GM19239 (cell line): ENCODE measurements at places on chromosomes 1 and 21.

- no peak for DNase-seq
Observed at GRCh38 chr1:239253032-239253431, 133.3 kb upstream of the CHRM3 start.

DNA sequence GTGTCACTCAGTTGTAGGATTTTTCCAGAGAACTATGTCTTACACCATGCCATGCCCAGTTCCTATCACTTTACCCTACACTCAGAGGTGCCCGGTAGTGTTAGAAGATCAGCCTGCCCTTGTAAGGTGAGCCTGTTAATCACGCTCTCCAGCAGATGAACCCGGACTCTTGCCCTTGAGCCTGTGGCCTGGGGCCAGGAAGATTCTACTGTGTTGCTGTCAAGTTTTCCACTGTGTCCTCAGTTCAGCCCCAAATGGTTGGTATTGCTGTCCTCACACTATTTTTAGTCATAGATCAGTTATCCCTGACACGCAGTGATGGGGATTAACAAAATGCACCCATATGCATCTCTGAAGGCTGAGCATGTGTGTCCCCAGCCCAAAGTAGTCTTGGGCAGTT is 105.0 kb upstream of the SPAG17 start:
- DNase-seq: no peak

DNA sequence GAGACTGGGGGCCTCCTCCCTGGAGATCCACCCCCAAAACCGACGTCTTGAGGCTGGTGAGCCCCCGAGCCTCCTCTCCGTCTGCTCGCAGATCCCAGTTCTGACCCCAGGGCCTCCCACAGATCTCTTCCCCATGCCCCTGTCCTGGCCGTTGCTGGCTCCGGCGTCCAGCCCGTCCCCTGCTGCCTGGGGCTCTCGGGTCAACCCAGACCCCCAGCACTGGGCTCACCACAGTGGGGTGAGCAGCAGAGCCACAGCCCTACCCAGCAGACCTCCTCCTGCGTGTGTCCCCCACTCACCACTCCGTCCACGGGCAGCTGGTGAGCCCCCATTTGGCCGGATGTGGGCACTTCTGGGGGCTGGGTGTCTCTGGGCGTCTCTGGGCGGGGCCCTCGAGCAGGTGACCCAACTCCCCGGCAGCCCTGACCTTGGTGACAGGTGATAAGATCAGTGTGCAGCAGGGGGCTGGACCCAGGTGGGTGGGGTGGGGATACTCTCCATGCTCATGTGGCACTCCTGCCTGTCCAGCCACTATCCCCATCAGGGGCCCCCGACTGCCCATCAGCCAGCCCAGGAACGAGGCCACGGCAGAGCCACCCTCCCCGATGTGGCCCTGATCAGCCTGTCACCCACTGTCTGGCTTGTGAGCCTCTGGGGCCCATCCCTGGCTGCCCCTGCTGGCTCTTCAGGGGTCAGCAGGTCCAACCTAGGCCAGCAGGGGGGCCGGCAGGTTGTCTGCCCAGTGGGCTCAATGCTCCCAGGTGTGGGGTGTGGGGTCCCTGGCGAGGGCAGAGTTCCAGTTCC is 709 bp downstream of the TNFRSF14 start:
- peak; percentile 87 for DNase-seq

- DNase-seq: no peak
Observed at GRCh38 chr1:92739669-92740524, 45.0 kb downstream of the EVI5 start.

DNA sequence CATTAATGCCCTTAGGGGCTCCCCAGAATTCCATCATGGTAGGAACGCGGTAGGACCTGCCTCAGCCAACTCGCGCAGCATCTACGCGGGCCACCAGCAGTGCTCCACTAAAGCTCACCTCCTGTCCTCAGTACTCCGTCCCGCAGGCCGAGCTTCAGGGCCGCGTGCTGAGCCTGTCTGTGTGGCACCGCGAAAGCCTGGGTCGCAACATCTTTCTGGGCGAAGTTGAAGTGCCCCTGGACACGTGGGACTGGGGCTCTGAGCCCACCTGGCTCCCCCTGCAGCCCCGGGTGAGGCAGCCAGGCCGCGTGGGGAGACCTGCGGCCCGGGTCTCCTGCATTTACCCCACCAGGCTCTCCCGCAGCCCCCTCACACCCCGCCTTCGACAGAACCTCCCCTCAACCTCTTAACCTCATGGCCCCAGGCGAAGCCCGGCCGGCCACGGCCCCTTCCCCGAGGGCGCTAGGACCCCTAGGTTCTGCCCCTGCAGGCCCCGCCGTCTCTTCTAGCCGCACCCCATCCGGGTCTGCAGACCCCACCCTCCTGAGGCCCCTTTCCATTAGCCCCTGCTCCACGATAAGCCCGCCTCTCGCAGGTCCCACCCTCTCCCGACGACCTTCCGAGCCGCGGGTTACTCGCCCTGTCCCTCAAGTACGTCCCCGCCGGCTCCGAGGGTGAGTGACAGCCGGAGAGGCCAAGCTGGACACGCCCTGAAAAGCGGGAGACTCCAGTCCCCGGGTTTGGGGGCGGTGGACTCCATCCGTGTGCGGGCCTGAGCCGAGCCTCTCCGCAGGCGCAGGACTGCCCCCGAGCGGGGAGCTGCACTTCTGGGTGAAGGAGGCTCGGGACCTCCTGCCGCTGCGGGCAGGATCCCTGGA is 9.1 kb downstream of the SYTL1 start:
- no peak for DNase-seq
